ENCODE measurements at places on chromosomes 5 and 9. TPM values are rescaled to one million over a fixed set of nuclear protein-coding genes. Genes with fewer than 3 reads are reported as not detected.

SPINK6 gene
- not detected for total RNA-seq

CTSV gene
- 0.32 TPM for total RNA-seq

HOMER1 gene
- 6.9 TPM for total RNA-seq

KIF4B gene
- total RNA-seq = not detected

PELO gene
- total RNA-seq = 31.5 TPM

EXD3 gene
- total RNA-seq = 25.2 TPM

DNA sequence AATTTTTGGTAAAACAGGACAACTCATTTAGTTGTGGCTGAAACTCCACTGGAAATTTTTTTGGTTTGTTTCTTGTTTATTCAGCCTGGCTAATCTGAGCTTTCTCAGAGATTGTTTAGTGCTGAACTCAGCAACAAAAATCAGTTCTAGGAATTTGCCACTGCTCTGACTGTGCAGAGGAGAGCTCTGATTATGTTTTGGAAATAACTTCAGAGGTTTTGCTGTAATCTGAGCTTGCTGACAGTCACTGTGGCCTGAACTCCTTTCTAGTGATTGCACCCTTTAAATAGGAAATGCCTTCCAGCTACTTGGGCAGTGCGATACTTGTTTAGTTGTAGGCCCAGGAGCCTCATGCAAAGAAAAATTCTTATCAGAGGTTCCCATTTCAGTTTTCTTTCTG lies 60.2 kb downstream of the OSTF1 start:
- H3K4me3 ChIP-seq = no peak overlapping the region
- peaks cover 35% of the 10 kb centered on the region for H3K4me1 ChIP-seq
- peak overlapping the region; percentile 4 for H3K27ac ChIP-seq
- H3K27me3 ChIP-seq = no peaks in the 10 kb centered on the region
- H3K36me3 ChIP-seq = peaks cover 47% of the 10 kb centered on the region

DNA sequence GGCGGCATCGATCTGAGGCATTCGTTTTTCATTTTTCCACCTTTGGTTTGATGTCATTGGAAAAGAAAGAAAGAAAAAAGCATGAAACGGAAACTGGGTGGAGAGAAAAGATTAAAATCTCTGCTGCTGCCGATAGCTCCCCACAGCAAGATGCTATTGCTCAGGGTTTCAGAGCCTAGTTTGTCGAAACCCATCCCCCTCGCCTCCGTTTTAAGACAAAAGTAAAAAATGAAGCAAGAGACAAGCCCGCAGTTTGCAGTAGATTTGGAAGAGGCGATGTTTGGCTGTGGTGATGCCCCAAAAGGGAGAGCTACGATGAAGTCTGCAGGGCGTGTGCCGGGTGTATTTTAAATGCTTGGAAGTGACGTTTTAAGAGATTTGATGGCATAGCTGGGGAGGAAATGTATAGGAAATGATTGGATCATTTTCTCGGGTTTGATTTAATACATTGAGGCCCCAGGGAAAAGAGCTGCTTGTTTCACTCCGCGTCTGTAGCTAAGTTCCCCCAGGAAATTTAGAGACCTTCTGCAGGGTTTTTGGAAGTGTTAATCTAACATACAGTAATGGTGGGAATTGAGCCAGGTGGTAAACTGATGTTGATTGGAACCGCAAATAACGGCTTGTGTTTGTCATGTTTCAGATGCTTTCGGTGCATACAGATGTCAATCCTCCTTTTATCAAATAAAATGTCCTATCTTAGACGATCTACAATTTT lies 909 bp downstream of the NDFIP1 start:
- H3K36me3 ChIP-seq = no peaks in the 10 kb centered on the region
- peaks cover 19% of the 10 kb centered on the region for H3K4me1 ChIP-seq
- DNase-seq = no peak
- H3K4me3 ChIP-seq = peak overlapping the region; percentile 84
- H3K27me3 ChIP-seq = no peaks in the 10 kb centered on the region

DNA sequence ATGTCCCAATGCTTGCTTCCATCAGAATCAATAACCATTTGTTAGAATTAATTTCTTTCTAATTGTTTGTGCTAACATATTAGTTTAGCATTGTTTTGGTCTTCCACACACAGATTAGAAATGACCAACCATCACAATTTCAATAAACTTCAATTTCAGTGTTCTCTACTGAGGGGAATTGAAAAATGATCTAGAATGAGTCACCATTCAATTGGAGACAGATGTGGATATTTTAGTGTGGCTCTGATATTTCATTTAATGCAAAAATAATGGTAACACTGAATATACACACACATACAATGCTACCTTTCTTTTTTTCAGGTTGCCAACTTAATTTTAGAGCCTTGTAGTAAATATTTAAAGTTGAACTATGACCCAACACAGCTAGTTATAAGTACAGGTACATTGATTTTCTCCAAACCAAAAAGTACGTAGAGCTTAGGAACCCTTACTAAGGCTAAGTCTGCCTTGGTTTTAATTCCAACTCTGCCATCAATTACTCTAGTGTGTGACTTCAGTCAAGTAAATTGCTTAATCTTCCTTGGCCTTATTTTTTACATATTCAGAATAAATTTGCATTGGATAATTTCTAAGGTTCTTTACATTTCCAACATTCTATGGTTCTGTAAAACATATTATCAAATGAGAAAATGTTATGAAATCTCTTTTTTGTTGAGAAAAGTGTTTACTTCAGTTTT lies 143.9 kb downstream of the DMRTA1 start:
- no peak for DNase-seq
- H3K4me1 ChIP-seq = no peaks in the 10 kb centered on the region
- no peak overlapping the region for H3K4me3 ChIP-seq
- no peak overlapping the region for H3K27ac ChIP-seq
- H3K27me3 ChIP-seq = no peaks in the 10 kb centered on the region

- no peak overlapping the region for H3K27ac ChIP-seq
- no peaks in the 10 kb centered on the region for H3K36me3 ChIP-seq
- no peaks in the 10 kb centered on the region for H3K4me1 ChIP-seq
- no peaks in the 10 kb centered on the region for H3K27me3 ChIP-seq
Observed at GRCh38 chr5:161258438-161258837, 288.1 kb downstream of the GABRB2 start.

DNA sequence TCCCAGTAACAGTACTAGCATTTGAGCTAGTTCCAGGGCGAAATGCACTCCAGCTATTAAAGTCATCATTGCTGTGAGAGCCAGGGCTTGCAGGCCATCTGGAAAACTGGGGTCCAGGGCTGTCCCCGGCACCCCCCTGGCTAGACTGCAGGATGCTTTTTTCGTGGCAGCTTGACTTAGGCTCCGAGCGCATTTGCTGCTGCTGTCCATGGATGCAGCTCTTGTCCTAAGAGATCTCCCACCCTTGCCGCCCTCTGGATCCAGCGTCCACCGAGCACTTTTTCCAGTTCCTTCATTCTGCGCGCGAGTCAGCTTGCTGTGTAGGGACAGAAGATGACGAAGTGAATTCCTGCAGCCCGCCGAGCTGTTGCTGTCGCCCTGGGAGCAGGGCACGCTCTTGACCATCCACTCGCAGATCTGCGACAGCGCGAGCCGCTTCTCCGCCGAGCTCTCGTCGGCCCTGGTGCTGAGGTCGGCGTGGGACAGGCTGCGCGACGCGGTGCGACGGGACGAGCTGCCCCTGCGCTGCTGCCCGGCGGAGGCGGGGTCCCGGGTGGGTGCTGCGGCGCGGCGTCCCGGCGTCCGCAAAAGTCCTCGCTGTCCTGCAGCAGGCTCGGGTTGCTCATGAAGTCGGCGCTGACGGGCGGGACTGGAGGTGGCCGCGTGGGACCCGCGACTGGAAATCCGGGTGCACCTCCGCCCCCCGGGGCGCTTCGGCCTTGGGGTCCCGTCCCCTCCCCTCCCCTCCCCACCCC lies 30.7 kb downstream of the OR2V1 start:
- no peaks in the 10 kb centered on the region for H3K36me3 ChIP-seq
- H3K4me1 ChIP-seq = no peaks in the 10 kb centered on the region
- no peak overlapping the region for H3K27ac ChIP-seq
- peaks cover 32% of the 10 kb centered on the region for H3K27me3 ChIP-seq

- H3K27ac ChIP-seq = no peak overlapping the region
- no peak overlapping the region for H3K4me3 ChIP-seq
- DNase-seq = no peak
- H3K4me1 ChIP-seq = peaks cover 17% of the 10 kb centered on the region
- no peaks in the 10 kb centered on the region for H3K36me3 ChIP-seq
Observed at GRCh38 chr5:180053061-180053602, 18.4 kb downstream of the RNF130 start.

DNA sequence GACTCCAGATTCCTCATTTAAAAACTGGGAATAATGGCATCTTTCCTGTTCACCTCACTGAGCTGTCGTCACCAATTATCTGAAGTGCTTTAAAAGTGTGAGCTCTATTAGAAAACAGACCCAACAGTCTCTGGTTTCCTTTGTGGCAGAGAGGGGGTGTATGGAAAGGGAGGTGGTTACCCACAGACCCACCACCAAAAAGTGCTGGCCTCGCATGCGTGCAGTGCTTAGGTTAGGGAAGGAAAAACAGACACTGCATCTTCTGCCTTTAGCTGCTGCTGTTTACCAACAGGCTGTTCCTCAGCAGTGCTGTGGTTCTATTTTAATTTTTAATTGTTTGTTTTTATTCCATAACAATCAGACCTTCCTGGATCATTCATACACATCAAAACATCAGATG lies 249.6 kb downstream of the PIK3R1 start:
- DNase-seq = no peak
- no peaks in the 10 kb centered on the region for H3K36me3 ChIP-seq
- H3K27ac ChIP-seq = no peak overlapping the region
- H3K4me3 ChIP-seq = no peak overlapping the region

- no peaks in the 10 kb centered on the region for H3K36me3 ChIP-seq
- no peak for DNase-seq
- H3K4me3 ChIP-seq = no peak overlapping the region
- peaks cover 16% of the 10 kb centered on the region for H3K27me3 ChIP-seq
- H3K4me1 ChIP-seq = no peaks in the 10 kb centered on the region
- no peak overlapping the region for H3K27ac ChIP-seq
Observed at GRCh38 chr9:126262738-126263137, 63.9 kb upstream of the MVB12B start.

DNA sequence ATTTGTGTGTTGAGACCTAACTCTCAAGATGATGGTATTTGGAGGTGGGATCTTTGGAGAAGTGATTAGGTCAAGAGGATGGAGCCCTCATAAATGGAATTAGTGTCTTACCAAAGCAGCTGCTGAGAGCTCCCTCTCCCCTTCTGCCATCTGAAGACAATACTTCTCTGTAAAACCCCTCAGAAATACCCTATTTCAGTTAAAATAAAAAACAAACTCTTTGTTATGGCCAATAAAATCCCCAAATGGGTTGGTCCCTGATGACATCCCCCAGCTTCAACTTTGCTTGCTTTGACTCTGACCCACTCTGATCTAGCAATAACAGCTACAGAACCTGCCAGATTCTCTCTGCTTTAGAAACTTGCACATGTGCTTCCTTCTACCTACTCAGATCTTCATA lies 100.9 kb downstream of the SNCAIP start:
- no peak for DNase-seq
- H3K36me3 ChIP-seq = no peaks in the 10 kb centered on the region
- H3K27ac ChIP-seq = no peak overlapping the region
- H3K4me1 ChIP-seq = no peaks in the 10 kb centered on the region
- no peak overlapping the region for H3K4me3 ChIP-seq

DNA sequence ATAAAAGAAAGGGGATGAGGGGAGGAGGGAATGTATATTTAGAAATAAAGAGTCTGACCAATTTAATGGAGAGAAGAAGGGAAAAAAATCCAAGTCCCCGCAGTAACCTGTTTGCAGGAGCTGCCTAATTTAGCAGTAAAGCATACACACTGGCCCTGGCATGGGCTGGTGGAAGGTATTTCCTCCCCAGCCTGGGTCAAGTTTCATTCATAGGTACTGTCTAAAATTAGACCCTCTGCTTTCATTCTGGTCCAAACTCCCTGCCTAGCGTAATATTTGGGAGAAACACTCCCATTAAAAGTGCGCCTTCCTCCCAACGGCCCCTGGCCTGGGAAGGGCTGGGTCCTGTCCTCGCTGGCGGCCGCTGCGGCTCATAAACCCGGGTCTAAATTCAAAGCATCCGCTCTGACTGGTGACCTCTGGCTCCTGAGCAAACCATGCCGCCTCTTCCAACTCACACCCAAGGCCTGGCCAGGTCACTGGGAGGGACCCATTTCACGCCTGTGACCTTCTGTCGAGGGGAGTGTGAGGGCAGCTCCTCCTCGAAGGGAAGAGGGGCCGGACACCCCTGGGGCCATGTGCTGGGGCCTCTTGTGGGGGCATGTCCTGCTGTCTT lies 123.2 kb downstream of the FGF18 start:
- H3K36me3 ChIP-seq = no peaks in the 10 kb centered on the region
- H3K27ac ChIP-seq = no peak overlapping the region
- no peak for DNase-seq
- H3K4me3 ChIP-seq = no peak overlapping the region

GRCh38 chr9:9142001-9142400 lies 1342.4 kb upstream of the DMAC1 start:
- no peaks in the 10 kb centered on the region for H3K27me3 ChIP-seq
- H3K4me1 ChIP-seq = no peaks in the 10 kb centered on the region
- no peak overlapping the region for H3K4me3 ChIP-seq

Data from lower lobe of right lung (tissue), 2 donors.